ENCODE measurements at places on chromosomes 5 and 9.
A peak's percentile ranks its signal among the peaks of the same experiment; 100 is the strongest.

- peak; percentile 65 for DNase-seq
Observed at GRCh38 chr5:136000932-136001331, 27.9 kb upstream of the TGFBI start.

- no peak for DNase-seq
Observed at GRCh38 chr9:105331160-105331559, 86.7 kb downstream of the SLC44A1 start.

DNA sequence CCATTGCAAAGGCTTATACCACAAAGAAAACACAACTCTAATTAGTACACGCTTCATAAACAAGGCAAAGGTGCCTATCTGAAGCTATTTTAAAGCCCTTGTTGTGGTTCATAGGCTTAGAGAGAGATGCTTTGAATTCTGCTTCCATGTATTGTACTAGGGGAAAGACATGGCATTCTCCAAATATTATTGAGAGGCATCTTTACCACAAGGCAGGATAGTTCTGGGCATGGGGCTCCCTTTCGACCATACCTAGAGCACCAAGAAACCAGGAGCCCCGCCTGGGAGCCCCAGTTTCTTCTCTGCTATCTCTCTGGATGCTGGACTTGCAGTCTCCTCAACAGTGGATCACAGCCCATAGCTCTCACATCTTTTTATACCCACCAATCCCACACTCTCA lies 93.7 kb downstream of the NFIB start:
- DNase-seq: no peak

- peak; percentile 75 for DNase-seq
Observed at GRCh38 chr5:157602505-157602904, 26.9 kb upstream of the ADAM19 start.

- no peak for DNase-seq
Observed at GRCh38 chr9:16039988-16040761, 487.3 kb downstream of the CCDC171 start.

GRCh38 chr9:12965303-12965702 lies 190.5 kb downstream of the LURAP1L start:
- no peak for DNase-seq

GRCh38 chr5:143893638-143894037 lies 81.7 kb downstream of the HMHB1 start:
- DNase-seq: no peak

- DNase-seq: no peak
Observed at GRCh38 chr5:75034137-75034739, 18.1 kb downstream of the GCNT4 start.

DNA sequence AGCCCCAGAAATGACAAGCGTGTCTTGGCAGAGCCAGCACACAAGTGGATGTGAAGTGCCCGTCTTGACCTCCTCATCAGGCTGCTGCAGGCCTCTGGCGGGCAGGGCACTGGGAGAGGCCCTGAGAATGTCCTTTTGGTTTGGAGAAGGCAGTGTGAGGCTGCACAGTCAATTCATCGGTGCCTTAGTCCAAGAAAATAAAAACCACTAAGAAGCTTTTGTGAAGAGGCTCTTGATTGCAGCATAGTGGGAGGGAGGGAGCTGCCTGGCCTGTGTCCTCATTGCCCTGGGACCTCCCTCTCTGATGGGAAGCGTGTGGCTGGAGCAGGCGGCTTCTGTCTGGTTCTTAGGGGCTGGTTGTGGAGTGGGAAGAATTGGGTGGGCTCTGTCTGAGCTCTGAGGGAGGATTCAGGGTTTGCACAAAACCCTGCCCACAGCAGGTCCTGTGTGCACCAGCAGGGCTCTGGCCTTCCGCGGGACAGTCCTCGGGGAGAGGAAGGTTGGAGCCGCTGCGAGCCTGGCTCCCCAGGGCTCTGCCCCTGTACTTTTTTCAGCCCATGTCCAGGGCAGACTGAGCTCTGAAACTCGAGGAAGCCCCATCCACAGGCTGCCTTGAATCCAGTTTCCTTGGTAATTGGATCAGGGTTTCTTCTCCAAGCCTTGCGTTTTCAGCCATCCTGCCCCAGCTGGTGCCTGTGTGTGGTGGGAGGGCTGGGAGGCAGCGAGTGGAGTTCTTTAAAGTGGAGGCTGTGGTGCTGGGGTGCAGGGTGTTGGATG lies 1.1 kb downstream of the HRCT1 start:
- DNase-seq: no peak

GRCh38 chr5:98735806-98736507 lies 37.5 kb upstream of the RGMB start:
- DNase-seq: no peak

DNA sequence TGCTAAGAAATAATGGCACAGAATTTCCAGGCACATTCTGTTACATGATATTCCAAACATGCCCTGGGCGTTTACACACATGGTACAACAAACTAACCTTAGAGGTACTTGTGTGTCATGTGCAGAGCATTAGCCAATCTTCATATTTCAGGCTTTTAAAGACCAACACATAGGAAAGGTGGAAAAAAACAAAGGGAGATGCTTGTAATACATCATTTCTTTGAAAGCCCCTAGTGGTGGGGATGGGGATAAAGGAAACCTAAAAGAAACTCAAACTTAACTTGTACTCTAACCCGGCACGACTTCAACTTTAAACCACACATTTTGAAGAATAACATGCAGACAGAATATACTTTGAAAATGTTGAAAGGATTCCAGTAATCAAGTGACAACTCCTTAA lies 133.6 kb downstream of the PTPRD start:
- DNase-seq: no peak
